Stimulated activated CD4-positive, alpha-beta T cell treated with anti-CD3 and anti-CD28 coated beads, Interleukin-1b, Interleukin-23, amount 100 ng/mL, for 1 hour (primary cell): ENCODE measurements at places on chromosomes 16 and 17.

DNA sequence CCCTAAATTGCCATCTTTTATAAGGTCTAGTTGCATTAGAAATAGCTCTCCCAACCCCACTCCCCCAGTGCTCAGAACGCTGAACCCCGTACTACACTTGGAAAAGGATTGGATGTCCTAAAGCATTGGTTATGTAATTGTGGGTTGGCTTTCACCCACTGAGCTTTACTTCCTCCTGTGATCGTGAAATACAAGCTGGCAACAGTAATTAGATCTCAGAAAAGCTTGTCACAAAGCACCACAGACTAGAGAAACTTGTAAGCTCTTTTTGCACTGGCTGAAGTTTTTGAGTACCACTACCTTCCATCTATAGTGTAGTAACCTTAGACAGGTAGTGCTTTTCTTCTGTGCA, 54.4 kb downstream of the SIAH1 start:
- DNase-seq, result no peak

- DNase-seq, result no peak
Observed at GRCh38 chr16:66457888-66458287, 30.8 kb downstream of the BEAN1 start.

GRCh38 chr16:55713103-55713502, 57.3 kb downstream of the SLC6A2 start:
- DNase-seq, result no peak

DNA sequence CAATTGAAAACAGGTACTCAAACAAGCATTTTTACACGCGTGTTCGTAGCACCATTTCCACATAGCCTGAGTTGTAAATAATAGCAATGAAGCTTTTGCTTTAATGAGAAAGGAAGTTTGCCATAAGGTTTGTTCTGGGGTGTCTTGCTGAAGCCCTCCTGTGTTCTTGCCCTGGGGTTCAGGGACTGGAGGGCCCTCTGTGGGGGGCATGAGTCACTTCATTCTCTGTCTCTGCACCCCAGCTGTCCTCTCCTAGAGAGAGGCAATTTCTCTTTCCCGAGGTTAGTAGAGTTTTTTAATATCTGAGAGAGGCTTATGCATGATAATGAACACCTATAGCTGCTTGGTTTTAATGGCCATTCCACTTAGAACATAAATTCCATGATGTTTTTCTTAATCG, 9.6 kb downstream of the AFMID start:
- no peak for DNase-seq

DNA sequence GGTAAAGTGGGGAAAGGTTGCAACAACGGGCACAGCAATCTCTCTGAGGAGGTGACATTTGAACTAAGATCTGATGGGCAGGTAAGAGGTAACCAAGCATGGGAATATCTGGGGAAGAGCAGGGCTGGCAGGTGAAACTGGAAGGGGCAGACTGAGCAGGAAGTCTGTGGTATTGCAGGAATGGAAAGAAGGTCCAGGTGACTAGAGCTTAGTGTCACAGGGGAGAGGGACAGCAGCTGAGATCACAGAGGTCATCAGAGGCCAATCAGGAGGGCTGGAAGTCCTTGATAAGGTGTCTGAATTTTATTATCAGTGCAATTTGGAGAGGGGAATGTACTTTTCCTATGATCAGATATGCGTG, 73.3 kb upstream of the DHX40 start:
- no peak for DNase-seq

DNA sequence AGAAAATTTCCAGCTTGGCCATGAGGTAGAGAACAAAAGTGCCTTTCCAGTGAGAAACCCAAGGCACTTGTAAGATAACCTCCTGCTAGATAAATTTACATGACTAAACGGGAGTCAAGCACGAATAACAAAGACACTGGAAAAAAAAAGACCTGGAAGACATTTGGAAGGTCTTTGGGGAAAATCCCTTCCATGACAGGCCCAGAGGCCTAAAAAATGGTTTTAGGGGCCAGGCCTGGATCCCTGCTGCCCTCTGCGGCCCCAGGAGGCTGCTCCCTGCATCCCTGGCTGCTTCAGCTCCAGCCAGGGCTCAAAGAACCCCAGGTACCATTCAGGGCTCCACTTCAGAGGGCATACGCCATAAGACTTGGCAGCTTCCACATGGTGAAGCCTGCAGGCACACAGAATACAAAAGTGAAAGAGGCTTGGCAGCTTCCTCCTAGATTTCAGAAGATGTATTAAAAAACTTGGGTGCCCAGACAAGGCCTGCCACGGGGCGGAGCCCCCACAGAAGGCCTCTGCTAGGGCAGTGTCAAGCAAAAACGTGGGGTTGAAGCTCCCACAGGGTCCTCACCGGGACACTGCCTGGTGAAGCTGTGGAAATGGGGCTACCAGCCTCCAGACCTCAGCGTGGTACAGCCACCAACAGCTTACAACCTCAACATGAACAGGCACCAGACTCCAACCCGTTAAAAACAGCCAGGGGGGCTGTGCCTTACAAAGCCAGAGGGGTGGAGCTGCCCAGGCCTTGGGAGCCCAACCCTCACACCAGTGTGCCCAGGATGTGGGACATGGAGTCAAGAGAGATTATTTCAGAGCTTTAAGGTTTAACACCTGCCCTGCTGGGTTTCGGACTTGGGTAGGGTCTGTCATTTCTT, 77.1 kb downstream of the SDK2 start:
- DNase-seq, result no peak
